Endothelial cell (in vitro differentiated cells): ENCODE measurements at places on chromosomes 11 and 22.

DNA sequence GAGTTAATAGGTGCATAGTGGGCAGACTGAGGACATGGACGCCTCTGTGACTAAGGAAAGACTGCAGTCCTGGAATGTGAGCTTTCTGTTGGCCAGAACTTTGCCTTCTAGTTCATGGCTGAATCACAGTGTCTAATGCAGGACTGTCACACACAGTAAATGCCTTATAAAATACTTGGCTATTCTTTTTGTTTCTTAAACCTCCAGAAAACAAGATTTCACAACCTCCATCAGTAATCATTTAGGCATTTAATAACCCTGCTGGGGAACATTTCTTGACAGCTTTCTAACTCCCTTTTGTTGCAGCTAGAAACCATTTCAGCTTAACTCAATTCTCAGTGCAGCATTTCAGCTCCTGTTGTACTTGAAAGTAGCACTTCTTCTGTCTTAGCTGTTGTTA, 335.8 kb upstream of the DDI1 start:
- no peaks in the 10 kb centered on the region for H3K27me3 ChIP-seq
- H3K4me1 ChIP-seq = peaks cover 24% of the 10 kb centered on the region
- no peaks in the 10 kb centered on the region for H3K36me3 ChIP-seq
- H3K27ac ChIP-seq = no peak overlapping the region
- DNase-seq = no peak
- H3K4me3 ChIP-seq = no peak overlapping the region

- no peak overlapping the region for H3K27ac ChIP-seq
- no peaks in the 10 kb centered on the region for H3K4me1 ChIP-seq
- DNase-seq = no peak
- no peak overlapping the region for H3K4me3 ChIP-seq
- no peaks in the 10 kb centered on the region for H3K27me3 ChIP-seq
- no peaks in the 10 kb centered on the region for H3K36me3 ChIP-seq
Observed at GRCh38 chr11:24078018-24078417, 418.8 kb upstream of the LUZP2 start.

- H3K27ac ChIP-seq = peak overlapping the region; percentile 86
- peaks cover 8% of the 10 kb centered on the region for H3K4me1 ChIP-seq
- H3K4me3 ChIP-seq = no peak overlapping the region
- H3K36me3 ChIP-seq = no peaks in the 10 kb centered on the region
Observed at GRCh38 chr11:72483412-72484186, 49.3 kb upstream of the CLPB start.

DNA sequence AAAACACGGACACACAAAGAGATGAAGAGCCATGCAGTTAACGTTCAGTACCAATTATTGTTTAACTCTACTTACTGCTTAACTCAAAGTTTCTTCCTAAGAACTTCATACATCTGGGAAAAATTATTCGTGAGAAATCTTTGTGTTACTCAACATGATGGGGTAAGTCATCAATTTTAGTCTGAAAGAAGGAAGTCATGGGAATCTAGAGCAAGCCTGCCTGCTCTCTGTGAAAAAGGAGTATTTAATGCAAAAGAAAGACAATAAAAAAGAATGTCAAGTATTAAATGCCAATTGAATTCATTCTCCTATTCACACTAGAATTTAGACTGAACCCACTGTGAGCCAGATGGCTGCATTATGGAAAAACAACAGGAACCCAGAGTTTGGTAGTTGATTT, 16.0 kb downstream of the TMEM123 start:
- no peak for DNase-seq
- H3K4me1 ChIP-seq = peaks cover 6% of the 10 kb centered on the region
- H3K36me3 ChIP-seq = peaks cover 55% of the 10 kb centered on the region
- H3K27me3 ChIP-seq = no peaks in the 10 kb centered on the region
- no peak overlapping the region for H3K27ac ChIP-seq

DNA sequence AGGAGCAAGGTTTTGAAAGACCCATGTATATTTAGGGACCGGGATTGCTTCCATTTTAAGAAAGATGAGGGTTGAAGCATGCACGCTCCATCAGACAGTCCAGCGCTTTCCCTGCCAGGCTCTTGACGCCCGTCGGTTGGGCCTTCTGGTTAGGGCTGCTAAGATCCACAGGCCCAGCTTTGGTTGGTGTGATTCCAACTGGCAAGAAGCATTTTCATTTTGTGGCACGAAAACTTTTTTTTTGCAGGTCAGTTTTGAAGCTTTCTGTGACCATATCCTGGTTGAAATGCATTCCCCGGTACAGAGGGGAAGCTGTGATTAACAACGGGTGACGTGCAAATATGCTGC, 34.3 kb upstream of the MPPED1 start:
- no peak for DNase-seq
- no peaks in the 10 kb centered on the region for H3K36me3 ChIP-seq
- peaks cover 1% of the 10 kb centered on the region for H3K27me3 ChIP-seq
- H3K27ac ChIP-seq = no peak overlapping the region

GRCh38 chr11:33895752-33896137, 3.9 kb upstream of the LMO2 start:
- peaks cover 4% of the 10 kb centered on the region for H3K27me3 ChIP-seq
- H3K36me3 ChIP-seq = no peaks in the 10 kb centered on the region
- peaks cover 30% of the 10 kb centered on the region for H3K4me1 ChIP-seq
- no peak overlapping the region for H3K4me3 ChIP-seq
- H3K27ac ChIP-seq = no peak overlapping the region

GRCh38 chr22:40200795-40201530, 23.2 kb downstream of the TNRC6B start:
- H3K36me3 ChIP-seq = no peaks in the 10 kb centered on the region
- no peak overlapping the region for H3K4me3 ChIP-seq
- no peak overlapping the region for H3K27ac ChIP-seq
- H3K4me1 ChIP-seq = peaks cover 18% of the 10 kb centered on the region
- peaks cover 1% of the 10 kb centered on the region for H3K27me3 ChIP-seq

DNA sequence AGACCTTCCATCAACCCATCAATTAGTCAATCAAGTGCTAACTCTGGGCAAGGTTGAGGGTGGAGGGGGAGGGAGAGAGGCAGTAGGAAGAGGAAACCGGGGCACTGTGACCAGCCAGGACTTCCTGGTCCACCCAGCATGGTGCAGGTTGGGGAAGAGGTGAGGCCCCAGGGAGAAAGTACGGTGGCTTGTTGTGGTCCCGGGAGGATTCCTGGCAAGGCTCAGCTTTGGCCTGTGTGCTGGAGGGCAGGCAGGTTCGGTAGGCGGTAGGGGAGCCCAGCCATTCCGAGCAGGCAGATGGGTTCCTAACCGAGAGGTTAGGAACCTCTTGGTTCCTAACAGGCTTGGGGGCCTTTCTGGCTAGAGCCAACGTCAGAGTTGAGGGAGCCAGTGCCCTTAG, 10.8 kb downstream of the ST14 start:
- no peak for DNase-seq
- H3K27me3 ChIP-seq = peaks cover 12% of the 10 kb centered on the region
- H3K4me1 ChIP-seq = peaks cover 22% of the 10 kb centered on the region
- H3K27ac ChIP-seq = no peak overlapping the region

DNA sequence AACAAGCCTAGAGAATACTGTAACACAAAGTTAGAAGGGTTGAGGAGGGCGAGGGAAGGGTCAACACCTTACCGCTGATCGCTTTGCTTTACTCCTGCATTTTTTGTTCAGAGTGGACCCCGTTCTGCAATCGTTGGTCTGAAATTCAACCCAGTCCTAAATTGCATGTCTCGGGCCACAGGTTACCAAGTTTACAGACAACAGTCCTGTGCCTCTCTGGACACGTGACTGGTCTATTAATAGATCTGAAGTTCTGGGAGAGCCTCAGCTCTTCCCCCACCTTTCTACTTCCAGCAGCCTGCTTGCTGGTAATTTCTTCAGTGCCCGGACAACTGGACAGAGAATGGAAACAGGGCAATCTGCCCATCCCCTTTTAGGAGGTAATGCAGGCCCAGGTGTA, 74.2 kb downstream of the STIM1 start:
- no peaks in the 10 kb centered on the region for H3K4me1 ChIP-seq
- H3K27ac ChIP-seq = no peak overlapping the region
- DNase-seq = no peak
- H3K36me3 ChIP-seq = no peaks in the 10 kb centered on the region
- no peak overlapping the region for H3K4me3 ChIP-seq

DNA sequence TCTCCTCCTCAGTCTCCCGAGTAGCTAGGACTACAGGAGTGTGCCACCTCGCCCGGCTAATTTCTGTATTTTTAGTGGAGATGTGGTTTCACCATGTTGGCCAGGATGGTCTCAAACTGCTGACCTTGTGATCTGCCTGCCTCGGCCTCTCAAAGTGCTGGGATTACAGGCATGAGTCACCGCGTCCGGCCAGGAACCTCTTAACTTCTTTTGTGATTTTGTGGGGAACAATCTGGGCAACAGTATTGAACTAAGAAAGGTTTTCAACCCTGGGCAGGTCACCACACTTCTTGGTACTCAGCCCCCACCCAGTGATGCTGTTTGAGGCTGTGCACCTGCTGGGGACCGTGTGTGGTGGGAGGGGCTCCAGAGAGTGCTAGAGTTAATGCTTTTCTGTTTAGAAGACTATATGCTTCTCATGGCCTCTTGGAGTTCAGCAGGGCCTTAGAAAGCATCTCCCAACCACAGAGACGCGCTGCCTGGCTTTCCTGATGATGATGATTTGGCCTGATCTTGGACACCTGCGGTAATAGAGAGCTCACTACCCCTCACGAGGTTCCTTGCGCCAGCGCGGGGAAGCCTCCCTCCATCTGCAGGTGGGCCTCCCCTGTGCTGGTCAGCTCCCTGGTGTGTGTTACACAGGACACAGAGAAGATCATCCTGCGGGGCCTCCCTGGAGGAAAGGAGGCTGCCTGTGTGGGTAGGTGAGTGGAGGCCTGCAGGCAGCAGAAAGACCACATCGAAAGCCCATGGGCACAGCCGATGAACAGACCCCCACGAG, 1.2 kb downstream of the DENND6B start:
- H3K36me3 ChIP-seq = no peaks in the 10 kb centered on the region
- peak overlapping the region; percentile 93 for H3K4me3 ChIP-seq
- DNase-seq = no peak
- H3K4me1 ChIP-seq = peaks cover 7% of the 10 kb centered on the region
- no peak overlapping the region for H3K27ac ChIP-seq
- H3K27me3 ChIP-seq = peaks cover 7% of the 10 kb centered on the region

- H3K4me1 ChIP-seq = no peaks in the 10 kb centered on the region
- DNase-seq = peak; percentile 67
- no peak overlapping the region for H3K4me3 ChIP-seq
- no peak overlapping the region for H3K27ac ChIP-seq
Observed at GRCh38 chr11:47616726-47617416, 22.7 kb upstream of the C1QTNF4 start.

- no peak overlapping the region for H3K4me3 ChIP-seq
- no peaks in the 10 kb centered on the region for H3K36me3 ChIP-seq
- H3K27ac ChIP-seq = no peak overlapping the region
Observed at GRCh38 chr11:35011389-35011788, 95.0 kb downstream of the PDHX start.

DNA sequence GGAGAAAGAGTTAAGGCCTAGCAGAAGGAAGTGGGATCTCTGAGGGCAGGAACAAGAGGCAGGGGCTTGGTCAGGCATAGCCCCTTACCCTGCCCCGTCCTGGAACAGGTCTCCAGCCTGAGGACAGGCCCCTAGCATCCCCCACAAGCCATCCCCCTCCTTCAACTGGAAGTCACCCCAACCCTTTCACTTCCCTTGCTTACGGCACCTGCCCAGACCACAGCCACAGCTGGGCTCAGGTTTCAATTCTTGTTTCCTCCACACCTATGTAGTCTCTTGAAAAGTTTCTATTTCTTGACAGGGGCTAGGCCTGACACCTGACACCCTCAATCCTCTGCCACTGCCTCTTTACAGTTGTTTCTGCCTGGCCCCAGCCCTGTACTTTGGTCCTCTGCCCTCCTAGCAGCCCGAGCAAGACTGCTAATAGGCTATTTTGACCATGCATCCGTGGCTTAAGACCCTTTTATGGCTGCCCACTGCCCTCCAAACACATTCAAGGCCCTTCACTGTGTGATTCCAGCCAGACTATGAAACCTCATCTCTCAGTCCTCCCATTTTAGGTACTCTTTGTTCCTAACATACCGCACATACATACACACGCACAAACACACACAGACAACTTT, 10.9 kb upstream of the FCHSD2 start:
- DNase-seq = no peak
- H3K4me3 ChIP-seq = no peak overlapping the region
- no peak overlapping the region for H3K27ac ChIP-seq

DNA sequence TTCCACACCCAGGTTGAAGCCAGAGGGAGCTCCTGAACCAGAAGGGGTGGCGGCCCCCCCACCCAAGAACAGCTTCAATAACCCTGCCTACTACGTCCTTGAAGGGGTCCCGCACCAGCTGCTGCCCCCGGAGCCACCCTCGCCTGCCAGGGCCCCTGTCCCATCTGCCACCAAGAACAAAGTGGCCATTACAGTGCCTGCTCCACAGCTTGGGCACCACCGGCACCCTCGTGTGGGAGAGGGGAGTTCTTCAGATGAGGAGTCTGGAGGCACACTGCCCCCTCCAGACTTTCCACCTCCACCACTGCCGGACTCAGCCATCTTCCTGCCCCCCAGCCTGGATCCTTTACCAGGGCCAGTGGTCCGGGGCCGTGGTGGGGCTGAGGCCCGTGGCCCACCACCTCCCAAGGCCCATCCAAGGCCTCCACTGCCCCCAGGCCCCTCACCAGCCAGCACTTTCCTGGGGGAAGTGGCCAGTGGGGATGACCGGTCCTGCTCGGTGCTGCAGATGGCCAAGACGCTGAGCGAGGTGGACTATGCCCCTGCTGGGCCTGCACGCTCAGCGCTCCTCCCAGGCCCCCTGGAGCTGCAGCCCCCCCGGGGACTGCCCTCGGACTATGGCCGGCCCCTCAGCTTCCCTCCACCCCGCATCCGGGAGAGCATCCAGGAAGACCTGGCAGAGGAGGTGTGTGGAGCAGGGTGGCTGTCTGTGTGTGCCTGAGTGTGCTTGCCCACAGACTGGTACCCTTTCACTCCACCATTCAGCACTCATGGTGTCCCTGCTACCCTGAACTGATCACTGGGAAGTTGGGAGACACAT, 6.7 kb downstream of the PHOX2A start:
- peaks cover 33% of the 10 kb centered on the region for H3K27me3 ChIP-seq
- no peak overlapping the region for H3K27ac ChIP-seq
- peaks cover 19% of the 10 kb centered on the region for H3K4me1 ChIP-seq
- no peak for DNase-seq

DNA sequence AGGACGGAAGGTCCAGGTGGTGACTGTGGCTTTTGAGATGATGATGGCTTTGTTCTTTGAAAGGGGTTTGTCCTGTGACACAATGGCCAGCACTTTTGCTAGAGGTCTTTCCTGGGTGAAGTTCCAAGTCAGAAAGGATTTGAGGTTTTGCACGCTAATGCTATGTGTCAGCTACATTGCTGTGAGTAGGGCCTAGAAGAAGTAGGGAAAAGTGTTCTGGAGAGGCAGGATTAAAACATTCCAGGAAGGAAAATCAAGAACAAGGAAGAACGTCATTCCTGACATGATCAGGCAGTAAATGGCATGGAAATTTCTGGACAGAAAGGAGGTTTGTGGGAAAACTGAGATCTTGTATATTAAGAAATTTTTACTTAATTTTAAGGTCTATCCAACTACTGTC, 290.7 kb downstream of the NTM start:
- H3K27ac ChIP-seq = no peak overlapping the region
- peaks cover 31% of the 10 kb centered on the region for H3K4me1 ChIP-seq
- DNase-seq = no peak
- no peaks in the 10 kb centered on the region for H3K27me3 ChIP-seq

GRCh38 chr11:74615311-74615710, 22.9 kb downstream of the POLD3 start:
- no peak for DNase-seq
- H3K4me3 ChIP-seq = no peak overlapping the region
